ENCODE measurements at places on chromosomes 3 and 15.

- no peak for DNase-seq
Observed at GRCh38 chr15:69314131-69314530, 15.4 kb downstream of the PAQR5 start.

GRCh38 chr3:159189994-159190669, 388.3 kb downstream of the MFSD1 start:
- DNase-seq: no peak

- DNase-seq: no peak
Observed at GRCh38 chr3:150132101-150132749, 161.5 kb upstream of the PFN2 start.

- peak; percentile 34 for DNase-seq
Observed at GRCh38 chr3:129001806-129002572, 885 bp downstream of the EFCC1 start.

- no peak for DNase-seq
Observed at GRCh38 chr15:62607643-62608042, 434.9 kb upstream of the TPM1 start.

- DNase-seq: no peak
Observed at GRCh38 chr15:42087926-42088800, 6.2 kb downstream of the PLA2G4D start.

DNA sequence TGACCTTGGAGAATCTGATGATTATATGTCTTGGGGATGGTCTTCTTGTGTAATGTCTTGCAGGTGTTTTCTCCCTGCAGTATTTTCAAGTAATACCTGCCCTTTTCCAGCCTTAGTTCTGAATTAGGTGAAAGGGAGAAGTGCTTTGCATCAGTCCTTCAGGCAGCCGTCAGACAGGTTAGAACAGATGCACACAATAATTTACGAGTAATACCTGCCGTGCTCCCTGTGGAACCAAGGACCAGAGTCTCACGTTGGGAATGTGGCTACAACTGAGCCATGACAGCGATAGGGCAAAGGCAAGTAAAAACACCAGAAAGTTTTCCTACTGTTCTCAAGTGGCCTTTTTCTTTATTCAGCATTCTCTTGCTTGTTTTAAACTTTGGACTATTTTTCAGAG, 69.1 kb downstream of the CHCHD6 start:
- no peak for DNase-seq

- DNase-seq: no peak
Observed at GRCh38 chr3:58079773-58080172, 71.6 kb downstream of the FLNB start.

DNA sequence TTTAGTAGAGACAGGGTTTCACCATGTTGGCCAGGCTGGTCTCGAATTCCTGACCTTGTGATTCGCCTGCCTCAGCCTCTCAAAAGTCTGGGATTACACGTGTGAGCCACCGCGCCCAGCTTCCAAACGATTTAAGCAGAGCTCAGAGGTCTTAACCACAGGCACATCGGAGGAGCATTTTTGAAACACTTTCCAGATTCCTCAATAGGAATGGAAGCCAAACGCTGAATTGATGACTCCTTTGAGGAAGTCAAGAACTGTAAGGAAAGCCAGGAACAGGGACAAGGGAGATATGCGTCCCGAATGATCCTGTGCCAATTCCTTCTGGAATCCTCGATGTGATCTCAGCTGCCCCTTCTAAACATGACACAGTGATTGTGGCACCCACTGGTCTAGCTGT, 40.0 kb downstream of the TRH start:
- DNase-seq: no peak

GRCh38 chr3:39428745-39429201, 22.3 kb downstream of the RPSA start:
- DNase-seq: no peak

DNA sequence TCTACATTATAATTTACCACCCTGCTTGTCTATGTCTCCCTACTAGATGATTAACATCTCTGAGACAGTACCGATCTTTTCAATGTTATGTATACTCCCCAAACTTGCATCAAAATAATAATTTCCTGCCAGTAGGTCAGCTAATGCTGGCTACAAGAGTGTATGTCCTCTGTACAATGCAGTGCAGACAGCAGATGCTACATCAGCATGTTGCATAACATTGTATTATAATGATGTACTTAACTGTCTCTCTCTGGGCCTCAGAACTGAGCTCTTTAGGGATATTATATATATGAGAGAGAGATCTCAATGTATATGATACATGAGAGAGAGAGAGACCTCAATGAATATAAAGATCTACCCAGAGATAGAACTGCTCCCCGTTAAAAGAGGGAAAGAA, 456.6 kb downstream of the SHQ1 start:
- no peak for DNase-seq

DNA sequence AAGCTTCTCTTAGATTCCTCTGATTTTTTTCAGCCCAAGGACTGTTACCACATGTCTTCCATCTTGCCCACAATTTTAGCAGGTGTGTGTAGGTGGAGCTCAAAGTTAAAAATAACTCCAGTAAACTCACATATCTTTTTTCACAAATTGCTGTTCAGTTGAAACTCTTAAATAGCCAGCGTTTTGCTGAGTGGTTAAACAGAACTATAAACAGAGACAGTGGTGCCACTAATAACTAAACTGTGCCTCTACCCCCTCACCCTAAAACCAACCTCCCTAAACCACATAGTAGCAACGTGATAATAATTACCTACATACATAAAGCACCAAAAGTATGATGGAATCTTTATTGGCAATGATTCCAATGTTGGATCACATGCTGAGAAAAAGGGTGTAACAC, 525.1 kb downstream of the PDCD6IP start:
- DNase-seq: no peak

DNA sequence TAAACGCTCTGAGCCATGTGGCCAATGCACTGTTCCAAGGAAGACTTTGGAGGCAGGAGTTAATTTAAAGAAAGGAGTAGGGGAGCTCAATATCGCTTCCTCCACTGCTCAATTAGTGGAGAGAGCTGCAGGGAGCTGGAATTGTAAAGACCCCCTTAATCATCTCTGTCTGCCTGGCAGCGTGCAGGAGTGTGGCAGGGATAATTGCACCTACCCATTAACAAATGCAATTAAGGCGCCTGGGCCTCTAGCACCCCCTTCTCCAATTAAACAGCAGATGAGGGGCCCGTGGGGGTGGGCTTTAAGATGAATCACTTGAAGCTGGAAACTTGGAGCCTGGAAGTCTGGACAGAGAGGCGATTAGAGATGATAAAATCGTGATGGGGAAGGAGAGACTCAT, 61.7 kb upstream of the GLCE start:
- DNase-seq: no peak

DNA sequence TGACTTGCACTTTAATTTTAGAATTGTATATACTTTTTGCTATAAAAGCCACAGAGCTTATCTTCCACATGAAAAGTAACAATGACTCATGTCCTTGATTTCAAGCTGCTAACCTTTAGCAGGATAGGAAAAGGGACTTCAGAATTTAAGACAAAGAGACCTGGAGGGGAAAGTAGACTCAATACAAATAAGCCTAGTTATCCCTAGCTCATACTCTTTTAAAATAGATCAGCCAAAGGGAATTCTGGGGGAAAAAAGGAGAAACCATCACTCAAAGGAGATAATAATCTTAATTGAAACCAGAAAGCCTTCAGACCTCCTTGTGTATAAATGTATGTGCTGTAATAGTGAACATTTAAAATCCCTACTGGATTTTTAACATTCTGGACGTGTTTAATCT, 930.3 kb downstream of the NTRK3 start:
- no peak for DNase-seq

All from naive thymus-derived CD8-positive, alpha-beta T cell (primary cell).